ENCODE measurements at places on chromosomes 11 and 22. TPM values are rescaled to one million over a fixed set of nuclear protein-coding genes. Genes with fewer than 3 reads are reported as not detected.

DNA sequence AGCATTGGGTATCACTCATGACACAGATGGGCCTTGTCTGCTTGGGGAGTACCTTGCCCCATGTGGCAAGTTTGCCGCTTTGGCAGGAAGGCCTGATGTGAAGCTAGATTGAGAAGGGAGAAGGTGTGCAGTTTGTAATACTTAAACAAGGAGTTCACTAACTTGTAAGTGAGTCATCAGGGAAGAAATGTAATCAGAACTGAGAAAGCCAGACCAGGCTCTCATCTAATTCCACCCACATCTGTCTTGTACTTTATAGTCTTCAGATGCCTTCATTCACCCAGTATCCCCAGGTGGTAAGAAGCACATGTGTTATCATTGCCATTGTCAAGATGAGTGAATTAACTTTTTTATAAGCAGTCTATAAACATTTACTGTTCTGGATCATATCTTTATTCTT is 116.0 kb upstream of the DDI1 start:
- DNase-seq = peak; percentile 50

OR52N1 gene
- total RNA-seq = not detected

SERHL2 gene
- total RNA-seq = 2.3 TPM

DNA sequence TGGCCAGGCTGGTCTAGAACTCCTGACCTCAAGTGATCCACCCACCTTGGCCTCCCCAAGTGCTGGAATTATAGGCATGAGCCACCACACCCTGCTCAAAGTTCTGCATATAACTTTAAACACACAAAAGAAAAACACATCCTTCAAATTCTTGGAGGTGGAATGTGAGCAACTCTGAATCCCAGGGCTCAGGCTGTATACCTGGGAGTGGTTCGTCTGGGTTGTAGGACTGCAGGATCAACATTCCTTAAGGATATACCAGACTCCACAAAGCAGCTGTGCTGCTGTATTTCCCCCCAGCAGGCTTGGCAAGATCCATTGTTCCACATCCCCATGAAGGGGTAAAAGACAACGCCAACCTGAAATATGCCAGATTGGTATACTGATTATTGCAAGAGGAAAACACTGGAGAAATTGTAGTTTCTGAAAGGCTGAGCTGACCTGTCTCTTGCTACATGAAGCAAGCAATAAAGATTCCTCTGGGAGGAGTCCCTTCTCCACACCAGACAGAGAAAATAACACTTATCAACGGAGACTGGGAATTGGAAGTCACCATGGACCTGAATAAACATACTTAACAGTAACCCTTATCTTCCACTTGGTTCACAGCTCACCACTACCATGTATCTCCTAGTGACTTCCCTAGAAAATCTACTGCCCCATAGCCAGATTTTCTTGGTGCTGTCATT is 12.2 kb upstream of the RPS3 start:
- DNase-seq = no peak

- DNase-seq = peak; percentile 12
Observed at GRCh38 chr11:46590740-46591605, 2.9 kb downstream of the AMBRA1 start.

- no peak for DNase-seq
Observed at GRCh38 chr22:43296276-43296902, 46.8 kb downstream of the SCUBE1 start.

DNA sequence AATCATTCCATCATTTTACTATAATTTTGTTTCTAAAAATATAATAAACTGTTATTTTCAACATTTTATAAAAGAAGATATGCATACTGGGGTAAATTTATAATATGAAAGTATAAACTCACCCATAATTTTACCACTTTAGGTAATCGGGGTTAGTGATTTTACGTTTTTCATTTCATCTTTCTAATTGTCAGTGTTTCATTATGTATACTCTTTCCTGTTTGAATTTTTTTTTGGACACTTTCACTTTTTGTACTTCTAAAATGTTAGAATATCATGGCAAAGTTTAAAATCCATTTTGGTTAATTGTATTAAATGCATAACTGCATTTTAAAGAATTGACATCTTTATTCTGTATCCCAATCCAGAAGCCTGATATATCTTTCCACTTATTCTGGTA is 115.8 kb downstream of the METTL15 start:
- no peak for DNase-seq

P2RX6 gene
- total RNA-seq = 4.3 TPM
